ENCODE measurements at places on chromosomes 6 and 20. TPM values are rescaled to one million over a fixed set of nuclear protein-coding genes. Genes with fewer than 3 reads are reported as not detected.

The SIRPA gene
- total RNA-seq = 28.3 TPM

- DNase-seq = no peak
- no peaks in the 10 kb centered on the region for H3K27me3 ChIP-seq
- peak overlapping the region; percentile 93 for H3K4me3 ChIP-seq
- H3K36me3 ChIP-seq = peaks cover 37% of the 10 kb centered on the region
Observed at GRCh38 chr6:144284478-144284782, 705 bp upstream of the UTRN start.

The MARCKS gene
- 64.6 TPM for total RNA-seq

GRCh38 chr6:150230164-150230561 is 87.3 kb downstream of the PPP1R14C start:
- no peaks in the 10 kb centered on the region for H3K27me3 ChIP-seq
- DNase-seq = no peak
- no peaks in the 10 kb centered on the region for H3K4me1 ChIP-seq
- H3K4me3 ChIP-seq = no peak overlapping the region
- no peak overlapping the region for H3K27ac ChIP-seq

DNA sequence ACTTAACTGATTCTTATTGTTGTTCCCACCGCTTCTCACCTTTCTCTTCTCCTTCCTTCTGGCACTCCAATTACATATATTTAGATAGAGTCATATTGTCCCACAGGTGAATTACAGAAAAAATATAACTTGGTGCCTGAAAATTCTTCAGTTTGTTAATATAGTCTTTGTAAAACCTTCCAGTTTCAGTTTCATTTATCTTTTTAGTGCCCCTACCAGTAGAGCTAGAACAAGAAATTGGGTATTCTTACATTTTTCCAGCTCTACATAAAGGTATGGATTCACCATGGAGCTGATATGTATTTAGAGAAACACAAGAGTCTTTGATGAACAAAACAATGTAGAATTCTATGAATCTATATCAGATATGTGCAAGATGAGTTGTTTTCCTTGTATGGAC is 10.7 kb downstream of the MANEA start:
- H3K27ac ChIP-seq = no peak overlapping the region
- no peaks in the 10 kb centered on the region for H3K36me3 ChIP-seq
- H3K4me1 ChIP-seq = peaks cover 3% of the 10 kb centered on the region

- no peak overlapping the region for H3K4me3 ChIP-seq
- H3K27ac ChIP-seq = peak overlapping the region; percentile 38
- no peak for DNase-seq
- peaks cover 66% of the 10 kb centered on the region for H3K36me3 ChIP-seq
- H3K4me1 ChIP-seq = no peaks in the 10 kb centered on the region
- H3K27me3 ChIP-seq = no peaks in the 10 kb centered on the region
Observed at GRCh38 chr6:34877259-34877658, 10.6 kb downstream of the TAF11 start.

The NRSN1 gene
- 0.14 TPM for total RNA-seq

DNA sequence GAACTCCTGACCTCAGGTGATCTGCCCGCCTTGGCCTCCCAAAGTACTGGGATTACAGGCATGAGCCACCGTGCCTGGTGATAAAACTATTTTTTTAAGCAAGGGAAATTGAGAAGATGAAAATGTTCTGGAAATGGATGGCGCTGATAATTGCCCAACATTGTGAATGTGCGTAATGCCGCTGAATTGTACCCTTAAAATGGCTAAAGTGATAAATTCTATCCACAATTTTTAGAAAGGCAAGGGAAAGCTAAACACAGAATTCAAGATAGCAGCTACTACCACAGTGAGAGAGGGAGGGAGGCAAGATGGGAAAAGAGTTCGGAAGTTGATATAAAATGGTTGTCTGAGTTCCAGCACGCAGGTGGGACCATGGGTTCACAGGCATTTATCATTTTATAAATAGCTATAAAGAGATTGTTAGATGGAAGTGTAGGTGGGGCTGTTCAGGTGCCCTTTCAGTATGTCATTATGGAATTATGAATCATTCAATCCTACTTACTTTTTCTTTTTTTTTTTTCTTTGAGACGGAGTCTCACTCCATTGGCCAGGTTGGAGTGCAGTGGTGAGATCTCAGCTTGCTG is 8.3 kb downstream of the RIPOR3 start:
- no peak for DNase-seq
- peaks cover 25% of the 10 kb centered on the region for H3K4me1 ChIP-seq
- no peaks in the 10 kb centered on the region for H3K27me3 ChIP-seq
- no peak overlapping the region for H3K4me3 ChIP-seq

All from Calu3 (cell line).